ENCODE measurements at places on chromosomes 2 and 18.

GRCh38 chr2:106094131-106094841, 99.8 kb downstream of the UXS1 start:
- peaks cover 25% of the 10 kb centered on the region for H3K36me3 ChIP-seq
- H3K4me1 ChIP-seq = no peaks in the 10 kb centered on the region
- H3K27ac ChIP-seq = no peak overlapping the region
- no peaks in the 10 kb centered on the region for H3K27me3 ChIP-seq
- no peak overlapping the region for H3K4me3 ChIP-seq

- peak overlapping the region; percentile 74 for H3K4me3 ChIP-seq
- H3K36me3 ChIP-seq = peaks cover 54% of the 10 kb centered on the region
- H3K27me3 ChIP-seq = no peaks in the 10 kb centered on the region
- H3K27ac ChIP-seq = peak overlapping the region; percentile 16
- H3K4me1 ChIP-seq = peaks cover 8% of the 10 kb centered on the region
- DNase-seq = no peak
These were observed 2.0 kb downstream of the HSPE1 start for GRCh38 chr2:197502201-197502600.

- H3K4me3 ChIP-seq = no peak overlapping the region
- peak; percentile 31 for DNase-seq
- no peaks in the 10 kb centered on the region for H3K36me3 ChIP-seq
- H3K27ac ChIP-seq = no peak overlapping the region
These were observed 672.8 kb upstream of the ID2 start for GRCh38 chr2:8009010-8009597.

DNA sequence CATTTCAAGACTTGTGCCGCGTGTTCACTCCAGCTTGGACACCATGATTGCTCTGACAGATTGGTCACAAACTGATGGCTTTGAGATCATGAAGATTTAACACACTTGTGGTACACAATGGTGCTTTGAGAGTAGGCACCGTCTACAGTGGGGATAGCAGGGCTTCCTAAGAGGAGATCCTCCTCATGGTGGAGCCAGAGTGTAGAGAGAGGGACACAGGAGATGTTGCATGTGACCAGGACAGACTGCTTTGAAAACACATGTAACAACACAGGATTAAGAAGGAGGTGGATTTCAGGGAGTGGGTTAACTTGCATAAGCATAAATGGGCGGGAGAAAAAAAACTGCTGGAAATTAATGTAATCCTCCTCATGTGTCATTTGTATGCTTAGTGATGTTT, 95.7 kb upstream of the LINC00305 start:
- no peak for DNase-seq
- no peaks in the 10 kb centered on the region for H3K4me1 ChIP-seq
- H3K27me3 ChIP-seq = no peaks in the 10 kb centered on the region
- H3K27ac ChIP-seq = no peak overlapping the region
- H3K36me3 ChIP-seq = no peaks in the 10 kb centered on the region

- H3K27ac ChIP-seq = no peak overlapping the region
- no peak overlapping the region for H3K4me3 ChIP-seq
- no peak for DNase-seq
- no peaks in the 10 kb centered on the region for H3K36me3 ChIP-seq
These were observed 451.5 kb downstream of the EPHA4 start for GRCh38 chr2:221120643-221121042.

DNA sequence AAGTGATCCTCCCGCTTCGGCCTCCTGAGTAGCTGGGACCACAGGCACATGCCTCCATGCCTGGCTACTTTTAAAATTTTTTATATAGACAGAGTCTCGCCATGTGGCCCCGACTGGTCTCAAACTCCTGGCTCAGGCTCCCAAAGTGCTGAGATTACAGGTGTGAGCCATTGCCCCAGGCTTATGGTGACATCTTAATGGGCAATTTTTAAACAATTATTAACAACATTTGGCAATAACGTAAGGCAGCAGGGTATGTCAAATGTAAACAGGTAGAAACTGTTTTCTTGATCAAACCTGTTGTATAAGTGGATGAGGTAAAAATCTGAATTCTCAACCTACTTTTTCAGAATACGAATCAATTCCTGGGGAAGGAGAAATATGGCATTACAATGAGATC, 11.0 kb downstream of the FECH start:
- no peak overlapping the region for H3K27ac ChIP-seq
- no peaks in the 10 kb centered on the region for H3K27me3 ChIP-seq
- DNase-seq = no peak
- H3K4me1 ChIP-seq = 0 out of 2 replicates have a peak, but pooled peaks cover 2% of the 10 kb centered on the region
- peaks cover 87% of the 10 kb centered on the region for H3K36me3 ChIP-seq

Measured in K562 (cell line).